Muscle of back (tissue), 13 donors: ENCODE measurements at places on chromosomes 13 and 19.

DNA sequence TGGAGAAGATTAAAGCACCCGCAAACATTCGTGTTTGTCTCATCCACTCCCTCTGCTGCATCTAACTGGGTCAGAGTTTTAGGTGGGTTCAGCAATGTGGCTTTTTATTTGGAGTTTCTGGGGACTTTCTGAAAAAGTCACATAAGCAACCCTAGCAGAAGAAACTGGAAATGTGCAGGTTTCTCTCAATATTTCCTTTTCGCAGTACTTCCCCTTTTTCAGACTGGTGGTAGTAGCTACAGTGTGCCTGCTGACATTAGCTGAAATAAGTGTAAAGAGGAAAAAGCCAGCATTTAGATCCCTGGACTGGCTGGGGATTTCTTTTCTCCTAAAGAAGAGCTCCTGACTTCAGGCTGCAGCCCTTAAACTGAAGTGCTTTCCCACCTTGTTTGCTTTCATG lies 15.9 kb upstream of the OLFM4 start:
- no peak for DNase-seq

DNA sequence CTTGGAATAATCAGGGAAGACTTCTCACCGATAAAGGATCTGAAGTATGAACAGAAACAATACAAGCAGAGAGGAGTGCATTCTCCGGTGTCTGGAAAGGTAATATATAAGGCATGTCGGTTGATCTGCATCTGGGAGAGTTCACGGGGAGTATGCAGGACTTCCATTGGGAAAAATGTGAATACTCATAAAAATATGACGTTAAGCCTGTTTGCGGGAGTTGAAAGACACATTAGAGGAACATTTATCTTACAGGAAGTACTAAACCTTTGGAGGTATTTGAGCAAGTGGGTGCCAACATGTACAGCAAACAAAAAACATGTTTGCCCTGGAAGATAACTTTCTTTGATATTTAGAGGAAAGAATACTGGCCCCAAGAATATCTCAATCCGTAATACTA lies 286.8 kb downstream of the SLITRK6 start:
- DNase-seq, result no peak

DNA sequence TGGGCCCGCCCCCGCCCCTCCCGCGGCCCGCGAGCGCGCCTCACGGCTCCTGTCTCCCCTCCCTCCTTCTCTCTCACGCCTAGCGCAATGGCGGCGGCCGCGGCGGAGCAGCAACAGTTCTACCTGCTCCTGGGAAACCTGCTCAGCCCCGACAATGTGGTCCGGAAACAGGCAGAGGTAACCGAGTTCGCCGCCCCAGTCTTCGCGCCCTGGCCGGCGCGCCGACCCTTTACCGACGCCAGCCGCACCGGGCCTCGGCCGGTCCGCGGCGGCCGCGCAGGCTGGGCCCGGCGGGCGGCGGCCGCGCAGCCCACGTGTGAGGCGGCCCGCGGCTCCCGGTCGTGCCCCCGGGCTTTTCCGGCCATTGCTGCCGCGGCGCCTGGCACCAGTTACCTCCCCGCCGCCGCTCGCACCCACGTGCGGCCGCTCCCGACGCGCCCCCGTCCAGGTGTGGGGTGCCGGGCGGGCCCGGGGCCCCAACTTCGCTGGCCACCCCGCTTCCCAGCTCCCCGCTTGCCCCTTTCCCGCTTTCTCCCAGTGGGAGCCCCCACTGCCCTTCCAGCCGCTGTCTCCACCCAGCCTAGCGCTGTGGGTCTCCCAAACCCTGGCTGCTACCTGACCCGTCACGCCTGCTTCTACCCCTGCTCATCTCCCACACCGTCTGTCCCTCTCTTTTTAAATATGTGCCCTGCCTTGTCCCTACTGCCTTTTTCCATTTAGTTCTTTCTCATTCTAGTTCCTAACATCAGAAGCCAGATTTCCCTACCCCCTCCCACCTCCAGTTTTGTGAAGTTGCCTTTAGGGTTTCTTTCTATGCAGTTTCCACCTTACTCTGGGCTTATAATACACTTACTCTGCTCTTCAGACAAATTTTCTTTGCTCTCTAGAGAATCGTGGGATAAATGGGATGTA lies 23.4 kb downstream of the IPO5 start:
- DNase-seq, result no peak

GRCh38 chr13:43293008-43293407 lies 269.6 kb downstream of the DNAJC15 start:
- no peak for DNase-seq

DNA sequence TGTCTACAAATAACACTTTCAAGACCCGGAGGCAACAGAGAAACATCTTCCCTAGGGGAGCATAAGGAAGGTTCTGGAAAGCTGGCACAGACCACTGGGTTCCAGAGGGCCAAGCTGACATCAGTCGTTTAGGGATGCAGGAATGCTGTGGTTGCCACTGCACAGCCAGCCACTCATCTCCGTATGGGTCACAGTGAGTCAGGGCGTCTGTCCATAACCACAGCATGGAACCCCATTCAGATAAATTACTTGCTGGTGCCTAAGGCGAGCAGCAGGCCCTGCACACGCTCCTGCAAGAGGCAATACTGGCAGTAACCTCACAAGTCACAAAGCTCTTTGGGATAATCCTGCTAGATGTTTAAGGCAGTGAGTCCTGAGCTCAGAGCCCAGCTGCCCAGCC lies 140.9 kb upstream of the UBL3 start:
- no peak for DNase-seq
